ENCODE measurements at places on chromosomes 5 and 9. TPM values are rescaled to one million over a fixed set of nuclear protein-coding genes. Genes with fewer than 3 reads are reported as not detected.

GRCh38 chr5:179915406-179915935 is 7.8 kb upstream of the TBC1D9B start:
- no peak for DNase-seq

- DNase-seq, result peak; percentile 21
Observed at GRCh38 chr5:143355710-143356109, 47.8 kb downstream of the NR3C1 start.

Gene TPRN
- total RNA-seq, result 9.4 TPM

Gene SPATA31A7
- total RNA-seq, result not detected

Gene ARHGEF39
- total RNA-seq, result 19.9 TPM

GRCh38 chr9:74173284-74173683 is 323.9 kb upstream of the RORB start:
- DNase-seq, result no peak

Gene URM1
- total RNA-seq, result 62.8 TPM

DNA sequence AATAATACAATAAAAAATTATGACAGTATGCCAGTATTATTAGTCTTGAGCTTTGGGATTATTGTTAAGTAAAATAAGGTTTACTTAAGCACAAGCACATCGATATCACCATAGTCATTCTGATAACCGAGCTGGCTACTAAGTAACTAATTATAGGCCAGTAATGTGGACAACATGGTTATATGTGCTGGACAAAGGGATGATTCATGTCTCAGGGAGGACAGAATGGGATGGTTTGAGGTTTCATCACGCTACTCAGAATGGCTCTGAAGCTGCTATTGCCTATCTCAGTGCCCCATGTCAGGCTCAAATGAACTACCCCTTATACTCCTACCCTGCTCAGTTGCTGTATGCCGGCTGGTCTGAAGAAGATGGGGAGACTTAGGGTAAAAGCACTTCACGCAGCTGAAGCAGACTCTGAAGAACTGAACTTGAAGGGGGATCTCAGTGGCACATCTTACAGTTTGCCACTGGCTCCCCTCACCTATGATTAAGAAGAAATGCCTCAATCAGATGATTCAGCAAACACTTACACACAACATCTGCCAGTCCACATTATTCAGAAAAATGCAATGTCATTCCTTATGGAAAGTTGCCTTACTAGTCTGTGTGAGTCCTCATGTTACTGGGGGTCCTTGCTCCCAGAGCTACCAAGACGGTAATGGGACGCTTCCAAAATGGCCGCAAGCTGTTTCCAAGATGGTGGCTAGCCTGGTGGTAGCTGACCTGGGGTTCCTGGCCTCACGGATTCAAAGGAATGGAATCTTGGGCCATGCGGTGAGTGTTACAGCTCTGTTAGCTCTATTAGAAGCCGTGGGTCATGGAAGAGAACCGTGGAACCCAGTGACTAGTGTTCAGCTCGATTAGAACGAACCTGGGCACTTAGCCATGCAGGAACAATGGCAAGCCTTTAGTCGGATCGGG is 1098.6 kb downstream of the TAF11L14 start:
- DNase-seq, result no peak

Gene KIF4B
- total RNA-seq, result not detected

DNA sequence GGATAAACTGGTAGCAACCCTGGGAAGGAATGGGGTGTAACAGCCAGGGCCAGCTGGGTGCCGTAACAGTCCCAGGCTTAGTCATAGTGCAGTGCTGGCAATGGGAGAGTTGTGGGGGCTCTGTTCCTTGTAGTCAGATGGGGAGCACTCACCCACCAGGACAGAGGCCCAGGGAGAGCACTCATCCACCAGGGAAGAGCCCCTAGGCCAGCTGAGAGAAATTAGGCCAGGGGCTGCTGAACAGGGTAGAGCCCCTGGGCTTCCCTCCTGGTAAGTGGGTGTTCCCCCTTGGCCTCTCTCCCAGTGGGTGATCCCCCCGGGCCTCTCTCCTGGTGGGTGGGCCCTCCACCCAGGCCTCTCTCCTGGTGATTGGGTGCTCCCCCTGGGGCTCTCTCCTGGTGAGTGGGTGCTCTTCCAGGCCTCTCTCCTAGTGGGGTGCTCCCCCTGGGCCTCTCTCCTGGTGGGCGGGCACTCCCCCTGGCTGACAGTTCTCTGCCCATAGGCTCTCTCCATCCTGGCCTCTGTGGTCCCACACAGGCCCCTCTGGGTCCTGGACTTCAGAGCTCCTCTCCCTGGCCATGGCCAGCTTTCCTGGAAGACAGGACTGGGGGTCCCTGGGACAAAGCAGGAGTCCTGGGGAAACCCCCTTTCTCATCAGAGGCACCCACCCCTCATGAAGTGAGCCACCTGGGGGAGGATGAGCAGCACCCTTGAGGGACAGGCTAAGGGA is 13.4 kb downstream of the FGD3 start:
- DNase-seq, result no peak

Gene PIP5KL1
- total RNA-seq, result 1.5 TPM

- no peak for DNase-seq
Observed at GRCh38 chr5:1079486-1079885, 32.4 kb downstream of the SLC12A7 start.

DNA sequence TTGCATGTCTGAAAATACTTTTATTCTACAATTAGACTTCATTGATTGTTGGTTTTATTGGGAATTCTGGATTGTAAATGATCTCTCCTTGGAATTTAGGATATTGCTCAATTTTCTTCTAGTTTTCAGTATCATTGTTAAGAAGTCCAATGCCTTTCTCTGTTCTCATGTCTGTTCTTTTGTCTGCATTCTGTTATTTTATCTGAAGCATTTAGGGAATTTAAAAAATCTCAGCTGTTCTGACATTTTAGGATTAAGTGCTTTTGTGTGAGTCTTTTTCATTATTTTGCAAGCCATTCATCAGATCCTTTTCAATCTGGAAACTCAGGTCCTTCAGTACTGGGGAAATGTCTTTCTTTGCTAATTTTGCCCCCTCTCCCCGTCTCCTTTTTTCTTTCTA is 4.4 kb upstream of the FER start:
- DNase-seq, result no peak

- DNase-seq, result no peak
Observed at GRCh38 chr5:160788102-160788660, 63.8 kb downstream of the ATP10B start.

GRCh38 chr9:105296877-105297287 is 52.4 kb downstream of the SLC44A1 start:
- no peak for DNase-seq

DNA sequence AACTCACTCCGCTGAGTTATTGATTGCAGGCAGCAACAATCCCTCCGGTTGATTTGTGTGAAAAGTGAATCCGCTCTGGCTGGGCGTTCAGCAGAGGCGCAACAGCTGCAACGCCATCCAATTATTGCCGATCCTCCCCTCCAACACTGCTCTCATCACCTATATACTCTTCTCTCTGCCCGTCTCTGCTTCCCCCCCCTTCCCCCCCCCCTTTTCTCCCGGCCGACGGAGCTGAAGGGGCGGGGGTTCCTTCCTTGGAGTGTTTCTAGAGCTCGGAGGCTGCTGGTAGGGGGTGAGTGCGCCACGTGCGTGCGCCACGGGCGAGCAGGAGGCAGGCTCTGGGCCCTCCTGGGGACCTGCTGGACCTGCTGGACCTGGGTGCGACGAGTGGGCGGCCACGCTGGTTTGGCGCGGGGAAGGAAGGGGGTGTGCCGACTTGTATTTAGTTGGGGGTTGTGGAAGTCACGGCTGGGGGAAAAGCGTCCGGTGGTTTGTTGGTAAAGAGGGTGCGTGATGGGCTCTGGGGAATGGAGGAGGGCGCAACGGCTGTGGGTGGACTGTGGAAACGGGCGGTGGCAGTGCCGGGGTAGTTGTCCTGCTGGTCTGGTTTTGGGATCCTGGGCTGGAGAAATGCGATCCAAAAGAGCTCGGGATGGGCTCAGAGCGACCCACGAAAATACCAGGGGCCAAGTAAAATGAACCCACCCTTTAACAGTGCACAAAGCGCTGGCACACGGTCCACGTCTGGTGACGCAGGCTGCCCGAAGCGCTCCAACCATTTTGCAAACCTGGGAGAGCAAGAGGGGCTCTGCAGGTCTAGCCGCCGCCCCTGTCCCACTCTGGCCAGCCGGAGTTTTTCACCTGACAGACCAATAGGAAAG is 6.4 kb upstream of the MEF2C start:
- no peak for DNase-seq

Measured in activated CD4-positive, alpha-beta memory T cell treated with anti-CD3 and anti-CD28 coated beads, Interleukin-2, amount 10 ng/mL, durations not matched to agents 7 days and 5 days (primary cell).